ENCODE measurements at places on chromosomes 12 and 14.

DNA sequence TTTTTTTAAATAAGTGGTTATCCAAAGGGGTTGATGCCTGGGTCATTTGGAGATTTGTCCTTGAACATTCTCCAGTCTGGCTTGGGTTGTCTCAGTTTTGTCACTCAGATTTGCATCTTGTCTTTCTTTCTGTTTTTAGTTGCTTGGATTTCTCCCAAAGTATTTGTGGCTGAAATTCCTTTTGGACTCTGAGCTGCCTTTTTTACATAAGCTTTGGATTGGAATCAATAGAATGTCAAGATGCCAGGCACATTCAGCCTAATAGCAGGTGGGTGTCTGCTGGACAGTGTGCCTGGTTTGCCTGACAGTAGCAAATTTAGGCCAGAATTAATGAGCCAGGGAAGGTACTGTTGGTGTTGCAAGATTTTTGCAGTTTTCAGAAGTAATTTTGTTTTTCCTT lies 50.0 kb downstream of the FLRT2 start:
- DNase-seq, result no peak

DNA sequence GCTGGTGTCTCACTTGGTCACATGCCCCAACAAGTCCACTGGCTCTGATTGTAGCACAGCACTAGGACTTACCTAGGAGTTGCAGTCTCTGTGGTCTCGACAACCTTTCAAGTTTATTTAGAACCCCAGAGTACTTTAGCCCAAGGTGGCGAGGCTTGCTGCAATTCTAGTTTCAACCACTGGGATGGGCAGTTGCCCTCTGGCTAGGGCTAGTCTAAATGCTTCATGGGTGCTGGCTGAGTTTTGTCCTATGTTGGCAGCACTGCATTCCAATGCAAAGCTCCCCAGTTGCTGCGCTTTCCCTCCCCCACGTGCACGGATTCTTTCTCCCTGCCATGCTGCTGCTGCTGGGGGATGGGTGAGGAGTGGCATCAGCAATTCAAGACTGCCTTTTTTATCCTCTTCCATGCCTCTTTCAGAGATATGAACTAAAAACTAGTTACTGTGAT lies 207.9 kb downstream of the SYNE2 start:
- no peak for DNase-seq

DNA sequence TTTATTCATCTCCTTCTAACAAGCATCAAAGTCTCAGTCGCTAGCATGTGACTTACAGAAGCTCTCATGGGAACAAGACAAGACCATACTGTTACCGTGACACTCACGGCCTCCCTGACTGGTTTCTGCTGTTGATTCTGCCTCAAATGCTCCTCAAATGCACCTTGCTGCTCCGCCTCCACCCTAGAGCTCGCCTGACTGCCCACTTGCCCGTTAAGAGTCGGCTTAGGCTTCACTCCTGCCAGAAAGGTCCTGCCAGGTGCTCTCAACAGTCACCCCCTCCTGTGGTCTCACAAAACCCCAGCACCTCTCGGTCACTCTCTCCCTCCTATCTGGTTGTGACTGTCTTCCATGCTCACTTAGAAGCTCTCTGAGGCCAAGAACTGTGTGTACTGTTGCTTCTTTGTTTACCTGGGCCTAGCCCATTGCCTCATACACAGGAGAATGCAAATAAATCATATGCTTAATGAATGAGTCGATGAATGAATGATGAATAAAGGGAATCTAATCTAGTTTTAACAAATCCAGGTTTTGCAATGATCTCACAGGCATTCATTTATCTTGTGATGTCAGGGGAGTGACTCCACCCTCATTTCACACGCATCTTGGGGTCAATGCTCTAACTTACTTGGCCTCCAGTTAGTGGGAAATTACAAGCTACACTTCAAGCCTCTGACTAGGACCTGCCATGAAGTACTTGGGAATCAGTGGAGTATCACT lies 41.3 kb downstream of the SSH1 start:
- DNase-seq, result no peak

DNA sequence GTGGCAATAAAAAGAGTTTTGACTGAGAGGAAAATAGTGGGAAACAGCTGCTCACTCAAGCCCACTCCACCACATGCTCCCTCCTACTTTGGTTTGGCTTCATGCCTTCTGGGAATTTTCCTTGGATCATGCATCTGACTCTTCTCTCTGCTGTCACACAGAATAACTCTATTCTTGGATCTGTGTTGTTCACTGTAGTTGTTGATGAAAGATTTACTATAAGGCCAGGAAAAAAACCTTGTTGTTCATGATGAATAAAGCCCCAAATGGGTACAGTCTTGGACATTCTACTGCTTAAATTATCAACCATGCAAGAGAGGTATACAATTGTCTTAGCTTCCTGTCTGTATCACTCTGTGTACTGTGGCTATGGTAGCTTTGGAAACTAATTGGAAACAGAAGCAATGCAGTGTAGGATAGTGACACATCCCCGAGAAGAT lies 70.5 kb downstream of the TMX1 start:
- DNase-seq, result no peak

DNA sequence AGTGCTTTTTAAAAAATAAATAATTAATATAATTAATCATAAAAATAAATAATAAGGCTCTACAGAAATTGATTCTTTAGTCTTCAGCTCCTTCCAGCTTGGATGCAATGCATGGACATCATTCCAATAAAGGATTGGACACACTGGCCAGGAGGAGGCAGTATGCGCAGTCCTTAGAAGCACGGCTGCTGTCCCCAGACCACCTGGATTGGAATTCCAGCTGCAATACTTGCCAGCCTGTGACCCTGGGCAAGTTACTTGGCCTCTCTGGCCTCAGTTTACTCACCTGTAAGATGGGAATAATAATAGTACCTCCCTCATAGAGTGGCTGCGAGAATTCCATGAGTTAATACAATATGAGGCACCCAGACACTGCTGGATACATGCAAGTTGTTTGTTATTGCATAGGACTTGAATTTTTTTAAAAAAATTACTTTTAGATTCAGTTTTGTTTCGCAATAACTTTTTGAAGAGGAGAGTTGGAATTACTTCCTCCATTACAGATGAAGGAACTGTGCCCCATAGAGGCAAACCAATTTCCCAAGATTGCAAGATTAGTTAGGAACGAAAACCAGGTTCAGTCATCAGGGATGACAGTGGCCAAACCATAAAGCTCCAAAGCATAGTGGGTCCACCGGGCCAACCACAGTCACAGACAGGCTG lies 12.2 kb downstream of the RPH3A start:
- DNase-seq, result no peak

- DNase-seq, result no peak
Measured at GRCh38 chr12:15037091-15037687, 64.3 kb downstream of the PDE6H start.

GRCh38 chr12:1350055-1350933 lies 244.1 kb downstream of the FBXL14 start:
- DNase-seq, result no peak

- DNase-seq, result no peak
Measured at GRCh38 chr12:57896115-57896433, 45.3 kb upstream of the ATP23 start.

- DNase-seq, result no peak
Measured at GRCh38 chr12:113058553-113058952, 2.0 kb downstream of the DTX1 start.

DNA sequence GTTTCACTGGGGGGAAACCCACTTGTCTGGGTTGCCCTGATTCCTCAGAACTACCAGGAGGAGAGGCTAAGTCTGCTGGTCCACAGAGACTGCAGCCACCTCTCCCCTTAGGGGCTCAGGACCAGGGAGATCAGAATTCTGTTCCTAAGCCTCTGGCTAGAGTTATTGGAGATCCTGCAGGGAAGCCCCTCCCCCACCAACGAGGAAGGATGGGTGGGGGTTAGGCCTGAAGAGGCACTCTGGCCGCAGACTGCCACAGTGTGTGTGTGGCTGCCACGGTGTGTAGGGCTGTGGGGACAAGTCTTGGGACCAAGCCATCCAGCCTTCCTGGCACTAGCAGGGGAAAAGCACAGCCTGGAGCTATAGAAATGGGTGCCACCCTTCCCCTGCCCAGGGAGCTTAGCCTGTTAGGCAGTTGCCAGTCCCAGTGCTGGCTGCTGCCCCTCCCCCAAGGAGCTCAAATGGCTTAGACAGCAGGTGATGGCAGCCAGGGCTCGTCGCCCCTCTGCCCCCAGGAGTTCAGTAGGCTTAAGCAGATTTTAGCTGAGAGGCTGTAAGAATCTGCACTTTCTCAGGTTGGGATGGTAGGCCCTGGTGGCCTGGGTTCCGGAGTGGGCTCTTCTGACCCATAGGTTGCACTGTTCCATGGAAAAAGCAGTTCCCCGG lies 107.7 kb downstream of the ERGIC2 start:
- no peak for DNase-seq

DNA sequence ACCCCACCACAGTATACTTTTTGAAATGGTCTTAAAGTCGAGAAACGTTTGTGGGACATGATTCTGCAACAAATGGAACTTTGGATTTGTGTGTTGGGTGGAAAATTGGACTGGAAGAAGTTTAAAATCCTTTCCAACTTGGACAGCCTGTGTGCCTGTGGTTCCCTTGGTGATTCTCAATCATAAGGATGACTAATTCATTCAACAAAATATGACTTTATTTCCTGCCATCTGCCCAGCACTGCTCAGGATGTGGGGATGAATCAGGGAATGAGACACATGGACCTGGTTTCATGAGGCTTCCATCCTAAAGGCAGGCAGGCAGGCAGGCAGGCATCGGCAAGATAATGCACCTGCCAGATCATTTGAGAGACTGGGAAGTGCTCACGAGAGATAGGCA lies 57.3 kb upstream of the TMEM132D start:
- no peak for DNase-seq

GRCh38 chr14:68507544-68508081 lies 285.3 kb downstream of the ZFP36L1 start:
- DNase-seq, result no peak

DNA sequence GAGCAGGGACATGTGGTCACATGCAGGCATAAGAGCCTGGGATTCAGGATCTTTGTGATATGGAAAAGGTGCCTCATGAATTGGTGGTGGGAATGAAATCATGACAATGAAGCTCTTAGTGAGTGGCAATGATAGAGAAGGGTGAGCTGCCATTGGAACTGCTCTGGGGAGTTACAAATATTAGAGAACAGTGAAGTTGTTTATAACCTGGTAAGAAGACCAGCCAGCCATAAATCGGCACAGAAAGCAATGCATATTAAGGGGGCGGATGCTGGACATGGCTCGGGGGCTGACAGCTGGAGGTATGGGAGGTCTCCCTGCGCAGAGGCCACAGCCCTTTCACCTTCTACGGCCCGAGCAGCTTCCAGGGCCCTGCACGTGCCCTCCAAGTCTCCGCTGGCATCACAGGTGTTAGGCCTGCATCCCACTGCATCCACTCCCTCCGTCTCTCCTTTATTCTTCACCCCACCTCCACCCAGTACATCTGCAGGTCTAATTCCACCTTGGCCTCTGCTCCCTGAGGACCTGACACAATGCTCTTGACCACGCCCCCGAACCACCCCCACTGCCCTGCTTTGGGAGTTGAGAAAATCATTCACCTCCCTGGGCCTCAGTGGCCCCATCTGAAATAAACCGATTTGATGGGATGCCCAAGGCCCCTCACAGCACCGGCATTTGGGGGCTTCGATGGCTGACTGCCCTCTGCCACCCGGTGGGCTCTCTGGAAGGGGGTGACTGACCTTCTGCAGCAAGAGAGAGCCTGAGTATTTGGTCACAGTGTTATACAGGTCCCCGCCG lies 4.1 kb downstream of the CACNA2D4 start:
- no peak for DNase-seq

DNA sequence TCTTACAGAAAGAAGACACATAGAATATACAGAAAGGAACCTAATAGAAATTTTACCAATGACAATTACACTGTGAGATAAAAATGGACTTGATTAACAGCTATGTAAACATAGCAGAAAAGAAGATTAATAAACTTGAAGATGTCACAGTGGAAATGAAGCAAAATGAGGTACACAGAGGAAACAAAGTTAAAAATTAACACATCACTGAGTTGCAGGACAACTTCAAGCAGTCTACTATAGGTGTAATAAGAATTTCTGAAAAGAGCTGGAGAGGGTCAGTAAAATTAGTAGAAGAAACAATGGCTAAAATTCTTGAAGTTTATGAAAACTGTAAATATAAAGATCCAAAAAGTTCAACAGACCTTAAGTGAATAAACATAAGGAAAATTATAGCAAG lies 738.7 kb downstream of the C12orf50 start:
- DNase-seq, result no peak

GRCh38 chr12:31724557-31724956 lies 4.3 kb downstream of the AMN1 start:
- DNase-seq, result no peak

DNA sequence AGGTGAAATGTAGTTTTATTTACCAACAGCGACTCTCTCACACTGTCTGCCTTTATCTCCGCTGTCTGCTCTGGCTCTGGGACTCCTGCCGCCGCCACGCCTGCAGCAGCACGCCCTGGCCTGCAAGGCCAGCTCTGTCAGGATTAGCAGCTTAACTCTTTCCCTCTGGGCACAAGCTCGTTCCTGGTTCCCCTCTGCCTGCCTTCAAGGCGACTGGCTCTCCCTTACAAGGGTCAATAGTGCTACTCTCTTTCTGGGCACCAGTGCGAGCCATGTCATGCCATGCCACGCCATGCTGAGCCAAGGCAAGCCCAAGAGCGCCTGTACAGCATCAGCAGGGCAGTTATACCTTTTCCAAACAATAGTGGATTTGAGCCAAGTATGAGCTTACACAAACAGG lies 3.6 kb upstream of the CLEC2B start:
- DNase-seq, result no peak

DNA sequence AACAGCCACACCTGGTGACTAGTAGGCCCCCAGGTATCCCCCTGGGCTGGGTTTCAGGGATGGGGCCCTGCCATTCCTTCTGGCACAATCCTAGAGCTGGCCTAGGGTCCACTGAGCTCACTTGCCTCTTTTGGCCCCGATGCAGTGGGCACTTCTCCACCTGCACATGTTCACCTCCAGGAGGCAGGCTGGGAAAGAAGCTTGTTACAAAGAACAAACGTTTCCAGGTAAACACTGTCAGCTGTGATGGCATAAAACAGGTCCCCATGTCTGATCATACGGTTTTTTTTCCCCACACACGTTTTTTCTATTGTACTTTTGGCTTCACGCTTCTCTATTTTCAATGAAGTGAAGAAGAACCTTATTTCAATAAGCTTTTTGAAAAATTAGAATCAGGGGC lies 15.8 kb upstream of the HVCN1 start:
- no peak for DNase-seq

- no peak for DNase-seq
Measured at GRCh38 chr12:65656156-65656882, 168.0 kb upstream of the HMGA2 start.

GRCh38 chr12:43381879-43382278 lies 170.1 kb downstream of the ADAMTS20 start:
- DNase-seq, result no peak

GRCh38 chr12:71865757-71866536 lies 26.4 kb downstream of the TBC1D15 start:
- no peak for DNase-seq

GRCh38 chr14:93997916-93998870 lies 1.1 kb downstream of the CCDC197 start:
- DNase-seq, result no peak

DNA sequence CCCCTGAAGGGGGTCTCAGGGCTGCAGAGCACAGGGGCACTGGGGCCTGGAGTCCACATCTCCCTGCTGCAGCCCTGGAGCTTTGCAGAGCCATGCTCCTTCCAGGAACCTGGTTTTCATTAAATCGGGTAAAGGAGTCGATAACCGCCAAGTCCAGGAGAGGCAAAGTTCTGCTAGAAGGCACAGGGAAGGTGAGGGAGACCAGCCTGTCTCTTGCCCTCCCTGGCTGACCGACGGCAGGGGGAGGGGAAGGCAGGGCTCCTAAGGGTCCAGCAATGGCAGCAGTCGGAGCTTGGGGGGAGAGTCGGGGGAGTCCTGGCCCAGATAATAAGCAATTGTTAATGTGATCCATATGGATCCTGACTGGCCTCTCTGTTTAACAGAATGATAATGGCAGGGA lies 3.0 kb downstream of the FIGNL2 start:
- DNase-seq, result no peak
